T-helper 2 cell treated with Interferon-gamma antibody and Interleukin-4, amounts not matched to agents 100 ng/mL and 5 ng/mL, for 36 hours (primary cell): ENCODE measurements at places on chromosomes 6 and 20. TPM values are rescaled to one million over a fixed set of nuclear protein-coding genes. Genes with fewer than 3 reads are reported as not detected.

KIF25 gene
- not detected in 2 replicates for total RNA-seq

RPS6KA2 gene
- total RNA-seq = 1.9 and 2.4 TPM in 2 replicates

IPCEF1 gene
- 9.5 and 10.2 TPM in 2 replicates for total RNA-seq

MOG gene
- total RNA-seq = not detected in 2 replicates

PRELID3B gene
- total RNA-seq = 85.3 and 89.7 TPM in 2 replicates

FOXC1 gene
- total RNA-seq = not detected in 2 replicates

PARD6B gene
- total RNA-seq = 4.1 and 4.5 TPM in 2 replicates

TRIM40 gene
- not detected in 2 replicates for total RNA-seq

FAM110A gene
- 19.1 and 19.4 TPM in 2 replicates for total RNA-seq

KIF13A gene
- total RNA-seq = not detected in 2 replicates

CRIP3 gene
- total RNA-seq = 0.23 and 0.34 TPM in 2 replicates

ATP9A gene
- total RNA-seq = 0.59 and 1.1 TPM in 2 replicates

RBM24 gene
- not detected in 2 replicates for total RNA-seq

C6orf62 gene
- total RNA-seq = 125 and 126 TPM in 2 replicates

ZBTB24 gene
- 25.0 and 25.5 TPM in 2 replicates for total RNA-seq

SPAG4 gene
- 3.7 and 5.4 TPM in 2 replicates for total RNA-seq

TFEB gene
- 7.8 and 9.7 TPM in 2 replicates for total RNA-seq

BPIFB4 gene
- not detected in 2 replicates for total RNA-seq

CST5 gene
- total RNA-seq = not detected in 2 replicates

LY6G5C gene
- total RNA-seq = 4.2 and 5.4 TPM in 2 replicates

GSTA1 gene
- total RNA-seq = not detected in 2 replicates

BCAS1 gene
- total RNA-seq = not detected in 2 replicates
